Cortex of kidney (tissue), 1 donor: ENCODE measurements at places on chromosomes 6 and 20.

GRCh38 chr6:2891768-2892170 is 11.3 kb downstream of the SERPINB9 start:
- no peak for DNase-seq

DNA sequence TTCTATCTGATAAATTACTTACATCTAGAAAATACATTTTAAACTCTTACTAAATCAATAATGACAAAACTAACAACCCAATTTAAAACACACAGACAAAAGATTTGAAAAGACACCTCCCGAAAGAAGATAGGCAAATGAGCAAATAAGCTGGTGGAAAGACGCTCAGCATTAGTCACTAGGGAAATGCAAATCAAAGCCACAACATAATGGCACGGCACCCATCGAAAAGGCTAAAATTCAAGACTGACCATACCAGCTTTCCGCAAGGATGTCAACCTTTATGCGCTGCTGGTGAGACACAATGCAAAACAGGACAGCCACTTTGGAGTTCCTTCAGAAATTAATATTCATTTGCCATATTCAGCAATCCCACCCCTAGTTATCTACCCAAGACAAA is 25.9 kb downstream of the TAF4 start:
- no peak for DNase-seq

DNA sequence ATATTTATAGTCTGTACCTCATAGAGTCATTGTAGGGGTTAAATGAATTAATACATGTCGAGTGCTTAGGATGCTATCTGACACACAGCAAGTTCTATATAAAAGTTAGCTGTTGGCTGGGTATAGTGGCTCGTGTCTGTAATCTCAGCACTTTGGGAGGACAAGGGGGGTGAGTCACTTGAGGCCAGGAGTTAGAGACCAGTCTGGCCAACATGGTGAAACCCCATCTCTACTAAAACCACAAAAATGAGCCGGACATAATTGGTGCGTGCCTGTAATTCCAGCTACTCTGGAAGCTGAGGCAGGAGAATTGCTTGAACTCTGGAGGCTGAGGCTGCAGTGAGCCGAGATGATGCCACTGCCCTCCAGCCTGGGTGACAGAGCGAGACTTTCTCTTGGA is 222.9 kb downstream of the UBE3D start:
- DNase-seq: no peak

- no peak for DNase-seq
Observed at GRCh38 chr20:50747275-50747674, 15.9 kb downstream of the PARD6B start.

DNA sequence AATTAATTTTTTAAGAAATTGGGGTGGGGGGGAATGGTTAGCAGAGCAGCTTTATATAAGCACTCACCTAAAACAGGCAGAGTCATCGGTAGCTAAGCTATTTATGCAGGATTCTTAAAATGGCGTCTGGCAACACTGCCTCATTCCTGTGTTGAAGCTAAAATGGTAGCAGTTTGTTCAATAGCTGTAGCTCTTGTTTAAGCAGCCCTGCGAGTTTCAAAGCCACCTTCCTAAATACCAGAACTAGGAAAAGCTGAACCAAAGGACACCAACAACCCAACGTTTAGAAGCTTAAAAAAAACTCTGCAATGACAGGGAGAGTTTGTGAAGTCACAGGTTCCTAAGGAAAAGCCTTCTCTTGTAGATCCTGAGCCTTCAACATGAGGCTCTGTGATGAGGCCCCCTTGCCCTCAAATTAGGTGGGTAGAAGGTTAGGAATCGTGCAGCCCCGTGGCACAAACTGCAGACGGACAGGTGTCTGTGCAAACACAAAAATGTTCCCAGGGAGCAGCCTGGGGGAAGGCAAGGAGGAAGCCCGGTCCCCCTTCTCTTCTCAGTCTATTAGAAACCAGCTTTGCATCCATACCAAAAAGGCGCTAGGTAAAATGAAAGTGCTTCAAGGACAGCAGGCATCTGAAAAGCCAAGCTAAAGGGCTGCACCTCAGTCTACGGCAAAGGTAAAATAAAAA is 4.7 kb downstream of the ZMYND8 start:
- DNase-seq: no peak

DNA sequence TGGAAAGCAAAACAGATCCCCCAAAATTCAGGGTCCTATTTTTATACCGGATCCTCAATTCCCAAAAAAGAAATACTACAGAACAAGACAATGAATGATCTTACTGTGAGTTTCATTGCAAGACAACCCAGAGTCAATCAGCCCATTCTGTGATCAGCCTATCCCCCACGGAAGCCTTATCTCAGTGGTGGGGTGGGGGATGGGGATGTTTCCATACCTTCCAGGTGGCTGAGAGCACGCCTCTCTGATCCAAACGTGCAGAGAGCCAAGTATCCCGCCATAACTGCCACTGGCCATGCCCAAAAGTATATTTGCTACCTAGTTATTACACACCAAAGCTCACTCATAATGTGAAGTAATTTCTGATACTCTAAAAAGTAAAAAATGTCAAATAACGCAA is 15.1 kb downstream of the WFDC2 start:
- no peak for DNase-seq

DNA sequence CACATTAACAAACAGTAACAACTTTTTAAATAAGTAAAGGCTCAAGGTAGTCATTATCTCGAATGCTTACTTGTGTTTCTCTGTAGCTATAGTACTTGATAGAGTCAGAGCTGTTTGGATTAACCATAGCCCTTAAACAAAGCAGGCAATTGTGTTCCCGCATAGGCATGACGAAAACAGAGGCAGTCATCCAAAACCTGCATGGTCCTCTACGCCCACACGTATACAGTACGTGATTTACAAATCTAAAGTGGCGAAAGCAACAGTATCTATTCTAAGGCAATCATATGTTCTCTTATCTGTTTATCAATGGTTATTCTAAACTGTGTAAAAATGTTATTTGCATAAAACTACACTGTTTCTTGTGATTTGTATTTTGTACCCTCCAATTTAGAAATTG is 31.8 kb downstream of the HFE start:
- no peak for DNase-seq

DNA sequence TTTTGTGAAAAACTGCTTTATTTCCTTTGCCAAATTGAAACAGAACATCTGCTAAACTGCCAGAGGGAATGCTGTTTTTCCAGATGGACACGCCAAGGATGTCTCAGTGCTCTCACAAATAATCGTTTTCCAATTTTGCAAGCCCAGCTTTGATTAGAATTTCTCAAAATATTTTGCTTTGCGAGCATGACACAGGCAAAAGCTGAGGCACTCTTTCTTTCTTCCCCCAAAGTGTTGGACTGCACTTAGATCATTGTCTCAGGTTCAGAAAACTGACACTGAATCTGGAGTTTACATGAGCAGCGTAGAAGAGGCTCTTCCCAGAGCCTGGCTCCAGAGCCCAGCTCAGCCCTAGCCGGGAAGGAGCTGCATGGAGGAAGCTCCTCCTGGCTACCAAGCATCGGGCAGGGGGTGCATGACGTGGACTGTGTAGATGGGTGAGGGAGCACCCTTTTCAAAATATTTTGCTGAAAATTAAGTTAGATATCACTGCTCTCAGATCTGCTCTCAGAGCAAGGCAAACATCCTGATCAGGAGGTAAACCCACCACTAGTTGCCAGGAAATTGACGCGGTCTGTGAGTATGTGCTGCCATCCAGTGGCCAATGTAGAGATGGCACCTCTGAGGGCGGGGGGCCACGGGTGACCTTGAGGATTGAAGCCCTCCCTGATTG is 107.5 kb downstream of the SLC22A3 start:
- no peak for DNase-seq

DNA sequence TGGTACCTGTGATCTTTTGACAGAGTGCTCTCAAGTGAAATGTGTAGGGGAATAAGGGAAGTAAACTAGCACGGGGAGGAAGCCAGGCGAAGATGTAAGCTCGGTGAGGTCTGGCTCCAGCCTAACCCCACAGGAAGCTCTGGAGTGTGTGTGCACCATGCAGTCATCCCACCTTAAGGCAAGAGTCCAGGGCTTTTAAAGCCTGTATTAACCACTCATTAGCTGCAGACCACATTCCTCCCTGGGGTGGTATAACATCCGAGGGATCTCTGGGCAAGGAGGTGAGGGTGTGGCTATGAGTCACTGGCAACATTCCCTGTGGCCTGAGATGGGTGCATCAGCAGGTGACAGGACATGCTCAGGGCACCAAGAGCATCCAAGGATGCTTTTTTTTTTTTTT is 12.5 kb upstream of the RANBP9 start:
- no peak for DNase-seq

GRCh38 chr6:31466466-31466865 is 31.5 kb upstream of the MICB start:
- DNase-seq: no peak

DNA sequence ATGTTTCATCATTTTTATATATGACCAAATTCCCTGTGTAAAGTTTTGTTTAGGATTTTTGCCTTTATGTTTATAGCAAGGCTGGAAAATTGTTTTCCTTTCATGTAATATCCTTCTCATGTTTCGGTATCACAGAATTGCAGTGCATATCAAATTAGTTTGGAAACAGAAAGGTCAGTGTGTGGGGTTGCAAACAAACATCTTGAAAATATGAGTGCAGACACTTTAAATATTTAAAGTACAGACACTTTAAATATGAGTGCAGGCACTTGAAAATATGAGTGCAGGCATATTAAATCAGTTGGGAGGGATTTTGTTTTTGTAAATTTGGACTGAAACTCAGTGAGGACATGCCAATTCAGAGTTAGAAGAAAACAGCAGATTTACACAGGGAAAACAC is 6.5 kb downstream of the SLPI start:
- DNase-seq: no peak

DNA sequence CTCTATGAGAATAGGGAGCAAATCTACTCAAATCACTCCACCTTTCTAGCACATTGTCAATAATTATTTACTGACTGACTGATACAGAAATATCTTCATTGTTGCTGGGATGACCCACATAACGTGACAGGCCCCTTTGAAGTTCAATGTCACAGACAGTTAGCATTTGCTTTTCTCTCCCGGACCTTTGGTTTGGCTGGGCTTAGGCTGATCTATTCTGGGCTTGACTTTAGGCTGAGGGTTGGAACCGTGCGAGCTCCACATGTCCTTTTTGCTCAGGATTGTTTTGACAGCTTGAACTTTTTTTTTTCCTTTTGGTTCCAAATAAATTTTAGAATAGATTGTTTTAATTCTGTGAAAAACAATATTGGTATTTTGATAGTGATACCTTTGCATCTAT is 12.0 kb downstream of the ULBP3 start:
- DNase-seq: no peak

- DNase-seq: no peak
Observed at GRCh38 chr20:49938173-49939163, 2.3 kb downstream of the RNF114 start.

DNA sequence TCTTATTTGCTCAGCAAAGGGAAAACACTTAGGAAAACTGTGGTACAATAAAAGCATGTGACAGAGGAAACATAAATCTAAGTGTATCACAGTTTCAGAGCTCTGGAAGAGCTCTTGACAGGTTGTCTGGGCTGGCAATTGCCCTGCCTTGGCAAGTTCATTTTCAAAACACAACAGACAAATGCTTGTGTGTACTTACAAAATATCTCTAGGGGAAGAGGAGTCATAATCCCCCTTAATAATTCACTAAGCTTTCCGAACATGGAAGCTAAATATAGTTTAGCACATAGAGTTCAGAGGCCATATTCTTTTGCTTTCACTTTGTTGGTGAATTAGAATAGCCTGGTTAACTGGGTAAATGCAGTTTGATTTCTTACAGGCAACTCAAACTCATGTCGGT is 211.6 kb upstream of the THEMIS start:
- no peak for DNase-seq

GRCh38 chr6:90025523-90026061 is 131.3 kb downstream of the GJA10 start:
- no peak for DNase-seq

DNA sequence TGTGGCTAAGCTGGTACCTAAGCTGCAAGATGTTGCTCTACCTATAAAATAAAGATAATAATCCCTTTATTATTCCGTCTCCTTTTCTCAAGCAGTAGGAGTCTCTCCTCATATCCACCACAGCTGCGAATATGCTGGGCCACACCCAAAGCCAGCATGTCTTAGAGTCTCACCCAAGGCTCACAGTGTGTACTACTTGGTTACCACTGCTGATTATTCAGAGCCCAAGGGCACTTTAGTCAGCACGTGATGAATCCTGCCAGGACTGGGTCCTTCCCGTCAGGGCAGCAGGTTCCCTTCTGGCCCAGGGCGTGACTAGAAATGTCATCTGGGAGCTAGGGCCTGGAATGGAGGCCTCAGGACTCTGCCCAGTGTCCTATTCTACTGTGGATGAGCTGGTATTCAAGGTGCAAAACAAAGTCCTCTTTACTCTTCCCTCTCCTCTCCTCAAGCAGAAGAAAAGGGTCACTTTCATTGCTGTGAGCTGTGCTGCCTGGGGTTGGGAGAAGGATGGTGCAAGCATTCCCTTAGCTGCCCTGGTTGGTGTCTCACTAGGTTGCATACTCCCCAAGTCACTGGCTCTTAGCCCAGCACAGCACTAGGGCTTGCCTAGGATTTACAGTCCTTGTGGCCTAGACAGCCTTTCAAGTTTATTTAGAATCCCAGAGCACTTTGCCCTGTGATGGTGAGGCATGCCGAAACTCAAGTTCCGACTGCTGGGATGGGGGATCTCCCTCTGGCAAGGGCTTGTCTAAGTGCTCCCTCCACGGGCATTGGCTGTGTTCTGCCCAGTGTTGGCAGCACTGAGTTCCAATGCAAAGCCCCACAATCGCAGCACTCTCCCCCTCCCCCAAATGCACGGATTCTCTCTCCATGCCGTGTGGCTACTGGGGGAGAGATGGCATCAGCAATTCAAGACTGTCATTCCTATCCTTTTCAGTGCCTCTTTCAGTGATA is 320.2 kb downstream of the BTBD9 start:
- no peak for DNase-seq

GRCh38 chr6:104186831-104187230 is 672.9 kb downstream of the HACE1 start:
- no peak for DNase-seq

- no peak for DNase-seq
Observed at GRCh38 chr6:160273196-160273595, 14.6 kb upstream of the SLC22A2 start.

GRCh38 chr6:136144251-136145023 is 105.7 kb downstream of the MTFR2 start:
- no peak for DNase-seq

- DNase-seq: no peak
Observed at GRCh38 chr6:87481931-87482330, 9.2 kb downstream of the SLC35A1 start.
